ENCODE measurements at places on chromosomes 11 and 22. TPM values are rescaled to one million over a fixed set of nuclear protein-coding genes. Genes with fewer than 3 reads are reported as not detected.
A peak's percentile ranks its signal among the peaks of the same experiment; 100 is the strongest.

Gene RNF26
- 38.4 TPM for polyA plus RNA-seq

Gene ANKK1
- polyA plus RNA-seq = not detected

Gene TMEM134
- polyA plus RNA-seq = 30.6 TPM

Gene PANX2
- polyA plus RNA-seq = 1.4 TPM

Gene PPP6R3
- polyA plus RNA-seq = 31.6 TPM

GRCh38 chr22:29216873-29217666, 11.4 kb downstream of the EMID1 start:
- DNase-seq = peak; percentile 3

DNA sequence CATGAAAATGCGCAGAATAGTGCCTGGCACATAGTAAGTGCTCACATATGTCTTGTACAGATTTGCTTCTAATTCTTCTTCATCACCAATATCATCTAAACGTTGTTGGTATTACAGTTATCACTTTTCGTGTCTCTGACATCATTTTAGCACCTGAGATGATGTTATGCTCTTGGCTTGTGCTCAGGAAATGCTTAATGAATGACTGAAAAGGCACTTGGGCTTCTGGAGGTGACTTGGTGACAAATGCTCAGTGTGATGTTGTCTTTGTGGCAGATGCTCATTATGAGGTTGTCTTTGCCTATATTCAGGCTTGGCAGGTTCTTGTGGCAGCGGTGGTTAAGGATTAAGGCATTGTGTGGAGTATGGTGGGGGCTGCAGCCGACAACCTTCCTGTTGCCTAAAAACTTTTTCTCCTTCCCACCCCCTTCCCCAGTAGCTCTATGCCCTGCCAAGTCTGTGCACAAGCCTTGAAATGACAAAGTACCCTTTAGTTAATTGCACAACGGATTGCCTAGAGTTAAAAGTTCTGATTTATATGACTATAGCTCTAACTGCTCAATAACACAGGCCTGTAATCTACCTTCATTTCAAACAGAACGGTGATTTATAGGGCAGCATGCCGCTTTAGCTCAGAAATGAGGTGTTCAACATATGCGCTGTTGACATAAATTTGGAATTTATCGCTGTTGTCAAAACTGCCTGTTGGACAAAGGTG, 82.5 kb downstream of the ZBTB16 start:
- no peak for DNase-seq

GRCh38 chr22:33648478-33648877, 271.8 kb downstream of the LARGE1 start:
- DNase-seq = no peak

- no peak for DNase-seq
Observed at GRCh38 chr22:23137905-23138561, 3.8 kb downstream of the RSPH14 start.

All from BJ (cell line).